KBM-7 (cell line): ENCODE measurements at places on chromosomes 2 and 18.

GRCh38 chr2:1800716-1801388, 56.5 kb upstream of the PXDN start:
- DNase-seq, result no peak

- DNase-seq, result no peak
Measured at GRCh38 chr18:58674863-58675472, 3.7 kb downstream of the MALT1 start.

DNA sequence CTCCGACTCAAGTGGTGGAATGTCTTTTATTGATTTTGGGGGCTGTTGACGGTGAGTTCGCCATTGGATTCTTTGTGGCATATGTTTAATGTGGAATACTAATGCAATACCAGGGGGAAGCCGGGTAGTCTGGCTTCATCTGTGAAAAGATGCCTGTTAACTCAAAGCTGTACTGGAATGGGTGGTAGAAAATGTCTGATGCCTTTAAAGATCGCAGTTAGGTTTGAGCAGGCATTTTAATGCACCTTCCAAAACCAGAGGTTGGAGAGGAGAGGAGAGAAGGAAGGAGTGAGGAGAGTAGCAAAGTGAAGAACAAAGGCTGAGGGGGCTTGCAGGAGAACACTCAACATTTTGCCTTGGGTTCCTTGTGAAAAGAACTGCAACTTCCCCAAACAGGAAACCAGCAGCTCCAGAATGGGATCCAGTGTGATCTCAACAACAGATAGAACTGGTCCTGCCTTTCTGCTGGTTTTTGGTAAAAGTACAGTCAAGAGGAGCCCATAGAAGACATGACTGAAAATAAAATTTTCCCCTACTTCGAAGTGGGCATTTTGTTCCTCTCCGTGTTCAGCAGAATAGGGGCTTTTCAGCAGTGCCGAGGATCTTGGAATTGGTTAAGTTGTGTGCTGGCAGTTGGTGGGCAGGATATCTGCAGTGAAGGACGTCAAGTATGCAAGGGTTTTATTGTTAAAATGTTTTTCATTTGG, 1.5 kb downstream of the ZNF532 start:
- DNase-seq, result no peak

- DNase-seq, result no peak
Measured at GRCh38 chr2:47295981-47296635, 106.8 kb upstream of the MSH2 start.

- DNase-seq, result no peak
Measured at GRCh38 chr2:8300905-8301304, 381.0 kb upstream of the ID2 start.

- DNase-seq, result no peak
Measured at GRCh38 chr2:173090276-173090877, 14.7 kb downstream of the MAP3K20 start.

- DNase-seq, result no peak
Measured at GRCh38 chr2:85986121-85986520, 97.3 kb upstream of the ST3GAL5 start.

GRCh38 chr2:114007436-114007835, 117.5 kb downstream of the ACTR3 start:
- DNase-seq, result no peak

- DNase-seq, result no peak
Measured at GRCh38 chr18:9826685-9827084, 59.1 kb upstream of the TXNDC2 start.

GRCh38 chr2:129009555-129010146, 691.0 kb upstream of the HS6ST1 start:
- DNase-seq, result no peak

GRCh38 chr2:33258387-33258786, 218.1 kb upstream of the RASGRP3 start:
- DNase-seq, result no peak

GRCh38 chr18:9696112-9696511, 12.0 kb upstream of the RAB31 start:
- no peak for DNase-seq

- no peak for DNase-seq
Measured at GRCh38 chr2:118309946-118310680, 221.8 kb downstream of the INSIG2 start.

GRCh38 chr2:119438726-119439284, 7.2 kb downstream of the TMEM37 start:
- no peak for DNase-seq

GRCh38 chr18:22831441-22831904, 101.7 kb upstream of the RBBP8 start:
- DNase-seq, result no peak

GRCh38 chr18:77065221-77065981, 67.2 kb downstream of the MBP start:
- peak; percentile 88 for DNase-seq

- DNase-seq, result no peak
Measured at GRCh38 chr2:222074674-222075073, 224.1 kb downstream of the PAX3 start.

DNA sequence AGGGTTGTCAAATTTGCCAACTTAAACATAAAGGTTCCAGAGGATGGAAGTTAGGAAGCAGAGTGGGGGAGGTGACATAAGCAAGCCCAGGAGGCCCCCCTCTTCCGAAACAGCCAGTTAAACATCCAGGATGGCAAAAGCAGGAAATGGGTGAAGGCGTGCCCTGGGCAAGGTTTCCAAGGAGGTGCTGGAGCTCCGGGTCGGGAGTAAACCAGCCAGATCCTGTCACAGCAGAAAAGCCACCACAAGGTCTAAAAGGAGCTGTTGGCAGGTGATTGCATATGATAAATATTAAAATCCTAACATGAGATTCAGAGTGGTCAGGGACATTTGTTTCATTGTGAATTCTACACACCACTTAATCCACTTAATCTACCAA, 572.2 kb upstream of the SALL3 start:
- DNase-seq, result peak; percentile 69

- DNase-seq, result no peak
Measured at GRCh38 chr2:122864728-122865127, 1109.3 kb downstream of the TSN start.

DNA sequence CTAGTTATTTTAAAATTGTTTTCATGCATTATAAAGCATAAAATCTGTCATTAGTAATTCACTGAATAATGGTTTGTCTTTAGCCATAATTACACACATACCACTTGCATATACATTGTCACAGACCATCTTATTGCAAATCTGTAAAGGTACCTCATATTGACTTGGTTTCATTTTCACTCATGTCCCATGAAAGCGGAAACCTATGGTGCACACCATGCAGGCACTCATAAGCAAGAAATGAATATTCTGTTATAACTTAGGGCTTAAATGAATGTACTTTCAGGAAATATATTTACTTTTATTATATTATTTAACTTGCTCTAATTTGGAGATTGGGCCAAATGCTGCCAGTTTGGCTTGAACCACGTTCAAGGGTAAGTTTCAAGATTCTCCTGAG, 29.2 kb upstream of the STK17B start:
- no peak for DNase-seq

DNA sequence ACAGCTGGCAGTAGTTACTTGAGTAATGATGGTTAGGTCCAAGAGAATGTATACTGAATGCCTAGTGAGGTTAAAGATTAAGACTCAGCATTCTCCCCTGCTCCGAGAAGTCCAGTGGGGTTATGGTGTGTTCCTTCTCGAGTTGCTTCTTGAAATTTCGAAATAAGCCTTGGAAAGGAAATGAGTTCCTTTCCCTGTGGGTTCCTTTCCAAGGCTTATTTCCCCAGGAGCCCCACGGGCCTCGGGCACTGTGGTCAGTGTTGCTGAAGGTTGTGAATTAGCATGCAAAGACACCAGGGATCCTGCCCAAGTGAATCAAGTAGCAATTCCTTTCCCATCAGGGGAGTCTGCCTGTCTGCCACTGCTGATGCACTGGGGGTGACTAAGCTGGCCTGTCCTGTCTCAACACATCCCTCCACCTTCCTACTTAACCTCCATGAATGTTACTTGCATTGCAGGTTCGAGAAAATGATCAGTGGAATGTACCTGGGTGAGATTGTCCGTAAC, 53.6 kb downstream of the HK2 start:
- no peak for DNase-seq

DNA sequence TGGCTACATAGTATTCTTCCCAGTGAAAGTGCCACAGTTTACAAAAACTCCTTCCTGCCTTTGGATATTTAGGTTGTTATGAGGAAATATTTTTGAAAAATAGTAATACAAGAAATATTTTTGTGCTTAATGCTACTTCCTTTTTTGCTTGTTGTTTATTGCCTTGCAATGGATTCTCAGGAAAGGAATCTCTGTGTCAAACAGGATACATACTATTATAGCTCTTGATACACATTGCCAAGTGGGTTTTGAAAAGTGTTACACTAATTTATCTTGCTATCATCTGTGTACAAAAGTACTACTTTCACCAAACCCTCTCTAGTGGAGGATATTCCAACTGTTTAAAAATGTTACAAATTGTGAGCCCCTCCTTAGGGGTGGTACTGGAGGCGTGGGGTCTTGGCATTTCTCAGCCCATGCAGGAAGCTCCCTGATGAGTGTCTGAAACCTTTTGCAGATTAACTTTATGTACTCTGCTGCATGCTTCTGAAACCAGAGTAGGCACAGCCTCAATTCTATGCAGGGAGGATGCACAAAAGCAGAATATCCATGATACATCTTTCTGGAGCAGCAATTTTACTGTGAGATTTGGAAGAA, 54.5 kb downstream of the EVA1A start:
- no peak for DNase-seq

GRCh38 chr18:77144451-77145118, 12.0 kb upstream of the MBP start:
- DNase-seq, result no peak

DNA sequence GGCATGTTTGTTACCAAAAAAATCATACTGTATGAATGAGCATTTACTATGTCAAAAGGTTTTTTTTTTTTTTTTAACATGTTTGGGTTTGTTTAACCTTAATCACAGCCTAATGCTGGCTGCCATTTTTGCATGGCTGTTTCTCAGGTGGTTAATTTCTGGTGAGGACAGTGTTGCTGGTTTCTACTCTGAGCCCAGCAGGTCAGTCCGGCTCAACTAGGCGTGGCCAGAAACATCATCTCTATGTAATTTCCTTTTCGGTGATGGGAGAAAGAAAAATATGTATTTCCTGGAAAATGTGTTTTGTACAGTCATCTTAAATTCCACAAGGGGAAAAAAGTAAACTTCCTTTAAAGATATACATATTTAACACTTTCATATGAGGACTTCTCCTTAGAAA, 24.9 kb upstream of the BZW1 start:
- DNase-seq, result no peak

DNA sequence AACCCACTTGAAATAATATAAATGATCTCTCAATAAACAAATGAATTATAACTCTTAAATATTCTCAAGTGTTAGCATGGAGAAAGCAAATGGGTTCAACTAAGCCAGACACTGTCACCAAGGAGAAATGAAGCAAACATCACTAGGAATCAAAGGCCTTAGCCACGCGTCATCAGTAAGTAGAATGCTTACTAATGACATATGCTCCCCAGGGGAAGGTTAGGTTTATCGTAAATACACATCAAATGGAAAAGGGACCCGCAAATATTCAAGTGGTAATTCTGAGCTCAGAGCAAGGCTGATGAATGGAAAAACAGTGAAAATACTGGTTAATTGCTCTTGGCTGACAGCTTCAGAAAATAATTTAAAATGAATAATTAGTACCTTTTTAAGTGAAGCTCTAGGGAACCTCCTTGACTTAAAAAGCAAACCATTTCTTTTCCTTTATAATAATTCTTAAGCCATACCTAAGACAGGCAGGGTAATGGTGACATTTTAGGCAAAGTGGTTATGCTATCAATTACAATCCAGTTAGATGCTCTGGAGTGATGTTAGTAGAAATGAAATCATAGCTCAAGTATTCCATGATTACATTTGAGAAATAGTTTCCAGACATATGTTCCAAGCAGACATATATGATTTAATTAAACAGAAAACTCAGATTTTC, 101.5 kb downstream of the ALPK2 start:
- no peak for DNase-seq

- DNase-seq, result no peak
Measured at GRCh38 chr18:29377346-29377745, 1200.4 kb upstream of the CDH2 start.

DNA sequence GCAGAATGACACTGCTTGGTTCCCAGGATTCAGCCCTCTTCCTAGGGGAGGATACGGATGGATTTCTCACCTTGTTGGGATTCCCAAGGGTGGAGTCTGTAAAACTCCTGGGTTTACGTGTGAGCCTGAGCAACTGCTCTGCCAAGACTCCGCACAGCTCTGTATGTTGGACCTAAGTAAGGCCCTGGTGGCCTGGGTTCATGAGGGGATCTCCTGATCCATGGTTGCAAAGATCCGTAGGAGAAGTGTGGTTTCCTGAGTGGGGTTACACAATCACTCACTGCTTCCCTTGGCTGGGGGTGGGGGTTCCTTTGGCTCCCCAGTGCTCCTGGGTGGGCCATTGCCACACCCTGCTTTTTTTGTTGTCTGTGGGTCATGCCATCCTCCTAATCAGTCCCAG, 37.7 kb downstream of the ANKRD12 start:
- DNase-seq, result peak; percentile 26

GRCh38 chr18:67363694-67364093, 152.8 kb downstream of the DSEL start:
- DNase-seq, result no peak

DNA sequence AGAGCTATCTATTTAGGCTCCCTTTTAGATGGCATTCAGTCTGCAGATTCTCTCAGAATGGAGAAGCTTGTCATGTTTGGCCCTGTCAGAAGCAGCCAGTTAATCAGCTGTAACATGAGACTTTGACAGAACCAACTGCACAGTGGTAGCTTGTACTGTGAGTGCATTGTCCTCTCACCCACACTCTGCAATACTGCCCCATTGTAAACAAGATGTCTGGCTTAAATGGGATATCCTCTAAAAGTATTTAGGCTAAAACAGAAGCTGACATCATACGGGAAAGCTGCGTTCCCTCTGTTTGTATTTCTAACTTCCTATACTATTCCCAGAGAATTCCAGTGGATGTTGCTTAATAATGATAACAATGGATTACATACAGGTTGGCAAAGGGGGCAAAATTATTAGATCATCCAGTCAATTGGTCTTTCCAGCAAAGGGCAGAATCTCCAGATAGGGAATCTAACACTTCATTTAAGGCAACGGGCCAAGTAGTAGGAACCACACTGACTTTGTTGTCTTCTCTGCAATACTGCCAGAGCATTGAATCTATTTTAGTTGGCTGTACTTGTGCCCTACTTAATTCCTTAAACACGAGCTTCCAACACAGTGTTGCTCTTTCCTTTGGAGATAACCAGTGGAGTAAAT, 15.4 kb upstream of the STAT4 start:
- no peak for DNase-seq

- DNase-seq, result peak; percentile 47
Measured at GRCh38 chr2:151826737-151827157, 1.5 kb downstream of the ARL5A start.

DNA sequence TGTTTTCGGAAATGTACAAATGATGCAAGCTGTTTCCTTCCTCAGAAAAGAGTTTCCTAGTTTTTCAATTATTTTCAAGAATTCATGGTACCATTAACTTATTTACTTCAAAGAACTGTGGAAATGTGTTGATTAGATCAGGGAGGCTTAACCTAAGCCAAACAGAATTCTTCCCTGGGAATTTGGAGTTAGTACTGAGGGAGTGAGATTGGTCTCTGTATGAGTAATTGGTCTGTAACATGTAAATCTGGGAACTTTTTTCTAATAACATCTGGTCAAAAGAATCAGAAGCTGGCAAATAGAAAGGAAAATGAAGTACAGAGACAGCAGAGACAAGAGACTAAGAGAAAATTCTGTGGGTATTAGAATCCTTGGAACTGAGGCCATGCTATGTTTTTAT, 145.8 kb downstream of the BABAM2 start:
- DNase-seq, result no peak
